ENCODE measurements at places on chromosomes 3 and 15.

- no peak for DNase-seq
Observed at GRCh38 chr3:9295007-9295406, 45.6 kb upstream of the SRGAP3 start.

DNA sequence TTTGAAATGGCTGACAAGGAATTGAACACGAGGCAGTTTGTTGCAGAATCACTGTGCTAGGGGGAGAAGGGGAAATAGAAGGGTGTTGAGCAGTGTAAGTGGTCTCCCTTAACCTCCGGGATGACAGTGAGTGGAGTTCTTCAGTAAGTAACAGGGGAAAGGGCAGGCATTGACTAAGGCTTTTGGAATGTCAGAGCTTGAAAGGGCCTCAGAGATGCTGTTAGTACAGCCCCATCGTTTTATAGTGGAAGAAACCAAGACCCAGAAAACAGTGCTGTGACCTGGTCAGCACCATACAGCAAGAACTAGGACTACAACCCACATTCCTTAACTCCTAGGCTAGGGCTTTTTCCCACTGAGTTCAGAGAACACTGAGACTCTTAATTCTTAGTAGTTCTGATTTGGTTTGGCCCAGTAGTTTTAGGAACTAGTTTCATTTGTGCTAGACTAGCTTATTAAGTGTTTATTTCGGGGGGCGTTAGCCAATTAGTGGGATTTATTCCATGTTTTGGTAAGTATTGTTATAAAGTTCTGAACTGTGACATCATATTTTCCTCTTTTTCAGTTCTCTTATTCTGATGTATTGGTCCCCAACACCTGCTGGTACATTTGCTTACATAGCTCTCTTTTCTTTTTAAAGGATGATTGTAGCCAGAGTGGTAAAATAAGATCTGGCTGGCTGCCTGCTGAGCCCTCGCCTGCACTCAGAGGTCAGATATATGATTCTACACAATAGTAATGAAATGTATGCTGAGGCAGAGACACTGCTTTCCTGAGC, 34.2 kb downstream of the RAB11A start:
- DNase-seq: no peak

- no peak for DNase-seq
Observed at GRCh38 chr3:79418855-79419621, 348.8 kb downstream of the ROBO1 start.

DNA sequence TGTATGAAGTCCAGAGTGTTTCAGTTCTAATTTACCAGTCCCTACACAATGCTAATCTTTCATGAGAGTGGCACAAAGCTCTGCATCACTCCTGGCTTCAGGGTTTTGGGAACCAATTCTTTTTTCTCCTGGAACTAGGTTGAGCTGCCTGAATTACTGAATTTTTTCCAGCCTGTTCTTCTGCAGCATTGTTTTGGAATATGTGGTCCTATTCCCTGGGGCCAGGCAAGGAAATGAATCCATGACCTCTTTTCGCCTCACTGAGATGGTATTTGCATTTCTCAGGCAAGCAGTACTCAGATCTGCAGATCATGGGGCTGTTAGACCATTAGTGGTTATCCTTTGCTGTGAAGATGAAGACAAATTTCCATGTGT, 25.6 kb upstream of the GPR171 start:
- no peak for DNase-seq

GRCh38 chr15:88014454-88015160, 241.9 kb downstream of the NTRK3 start:
- DNase-seq: no peak

DNA sequence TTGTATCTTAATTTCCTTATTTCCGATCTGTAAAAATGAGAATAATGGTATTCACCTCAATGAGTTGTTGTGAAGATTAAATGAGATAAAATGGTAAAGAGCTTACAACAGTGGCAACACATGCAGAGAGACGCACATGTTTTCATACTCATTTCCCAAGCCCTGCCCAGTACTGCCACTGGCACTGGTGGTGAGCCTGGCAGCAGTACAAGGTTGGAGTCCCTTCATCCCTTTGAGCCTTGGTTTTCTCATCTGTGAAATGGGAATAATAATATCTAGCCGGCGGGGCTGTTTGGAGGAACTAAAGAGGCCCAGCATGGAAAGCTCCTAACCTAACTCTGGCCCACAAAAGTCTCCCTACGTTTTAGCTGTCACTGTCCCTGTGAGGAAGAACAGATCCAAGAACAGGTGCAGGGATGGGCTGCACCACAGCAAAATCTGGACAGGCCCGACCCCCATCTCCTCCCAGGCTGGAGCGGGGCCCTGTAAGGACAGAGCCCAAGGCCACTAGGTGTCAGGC, 866 bp upstream of the CD276 start:
- DNase-seq: no peak

DNA sequence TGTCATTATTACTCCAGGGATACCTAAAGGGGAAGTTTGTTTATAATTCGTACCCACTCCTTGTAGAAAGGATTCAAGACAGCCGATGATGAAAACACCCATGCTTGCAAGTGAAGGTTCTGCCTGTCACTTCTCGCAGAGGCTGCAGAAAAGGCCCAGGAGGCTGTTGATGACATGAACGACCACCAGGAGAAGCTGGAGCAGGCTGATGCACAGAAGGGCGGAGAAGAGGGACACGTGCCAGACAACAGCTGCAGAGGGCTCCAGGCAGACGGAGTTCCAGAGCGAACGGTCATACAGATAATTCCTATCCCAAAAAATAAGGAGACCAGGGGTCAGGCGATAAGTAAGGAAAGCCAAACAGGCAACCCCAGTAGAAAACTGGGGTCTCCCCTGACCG, 5.7 kb upstream of the DYNLT2B start:
- DNase-seq: no peak

DNA sequence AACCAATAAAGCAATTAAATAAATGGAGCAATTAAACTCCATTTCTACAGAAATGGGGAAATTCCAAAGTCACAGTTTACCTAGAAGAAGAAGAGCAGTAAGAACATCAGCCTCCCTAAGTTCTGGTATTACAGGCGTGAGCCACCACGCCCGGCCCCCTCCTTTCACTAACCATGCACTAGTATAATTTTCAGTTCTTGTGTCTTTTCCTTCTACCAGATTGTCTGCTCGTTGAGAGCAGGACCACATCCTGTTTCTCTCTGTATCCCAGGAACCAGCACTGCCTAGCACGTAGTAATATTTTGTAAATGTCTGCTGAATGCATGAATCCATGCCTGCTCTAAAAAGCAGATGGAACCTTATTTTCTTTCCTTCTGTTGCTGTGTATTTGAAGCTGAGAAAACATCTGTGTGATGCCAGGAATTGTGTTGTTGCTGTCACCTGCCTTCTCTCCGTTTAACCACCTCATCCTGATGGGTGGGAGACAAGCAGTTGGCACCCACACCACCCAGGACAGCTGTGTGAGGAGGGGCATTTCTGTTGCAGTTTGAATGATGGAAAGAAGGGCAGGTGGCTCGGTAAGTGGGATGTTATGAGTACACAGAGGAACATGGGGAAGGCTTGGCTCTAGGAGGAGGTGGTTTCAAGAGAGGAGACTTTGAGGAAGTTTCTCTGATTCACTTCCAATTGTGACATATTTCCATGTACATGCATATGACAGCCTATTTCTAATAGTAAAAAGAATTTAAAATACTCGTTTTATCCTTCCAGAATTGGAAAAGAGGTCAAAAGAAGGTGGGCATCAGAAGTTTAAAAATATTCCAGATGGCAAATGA, 30.1 kb downstream of the PXYLP1 start:
- DNase-seq: no peak

GRCh38 chr15:67832897-67833709, 6.7 kb downstream of the RNU6-1 start:
- no peak for DNase-seq

DNA sequence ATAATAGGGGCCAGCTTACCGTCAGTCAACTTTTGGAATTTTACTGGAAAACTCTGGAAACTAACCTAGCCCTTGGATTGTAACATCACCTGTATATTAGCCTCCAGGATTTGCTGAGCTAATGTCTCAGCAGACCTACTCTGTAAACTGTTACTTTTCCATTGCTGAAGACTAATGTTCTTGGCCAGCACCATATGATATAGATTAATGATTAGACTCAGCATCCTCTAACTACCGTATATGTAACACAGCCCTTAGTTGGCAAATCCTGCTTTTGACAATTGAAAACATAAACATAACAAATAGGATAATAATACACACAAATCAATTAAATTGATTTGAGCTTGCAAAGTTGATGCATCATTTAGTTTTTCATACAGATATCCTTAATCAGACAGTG, 26.6 kb upstream of the GBE1 start:
- no peak for DNase-seq

DNA sequence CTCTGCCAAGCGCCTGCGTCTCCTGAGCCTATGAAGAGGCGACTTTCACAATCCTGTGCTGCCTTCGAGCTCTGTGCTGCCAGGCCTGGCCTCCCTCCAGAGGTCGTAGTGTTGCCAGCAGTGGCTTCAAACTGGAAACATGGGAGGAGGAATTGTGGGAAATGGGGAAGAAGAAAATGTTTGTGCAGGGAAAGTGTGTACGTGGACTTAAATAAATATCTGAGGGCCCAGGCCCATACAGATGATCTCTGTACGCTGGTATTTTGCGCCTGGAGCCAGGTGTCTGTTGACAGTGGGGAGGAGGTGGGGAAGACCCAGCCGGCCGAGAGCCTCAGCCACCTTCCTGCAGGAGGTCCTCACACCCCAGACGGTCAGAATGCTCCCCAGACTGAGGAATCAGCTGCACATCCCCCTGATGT, 44.6 kb downstream of the ZBTB38 start:
- no peak for DNase-seq

- no peak for DNase-seq
Observed at GRCh38 chr15:78661001-78661400, 20.0 kb upstream of the CHRNB4 start.

DNA sequence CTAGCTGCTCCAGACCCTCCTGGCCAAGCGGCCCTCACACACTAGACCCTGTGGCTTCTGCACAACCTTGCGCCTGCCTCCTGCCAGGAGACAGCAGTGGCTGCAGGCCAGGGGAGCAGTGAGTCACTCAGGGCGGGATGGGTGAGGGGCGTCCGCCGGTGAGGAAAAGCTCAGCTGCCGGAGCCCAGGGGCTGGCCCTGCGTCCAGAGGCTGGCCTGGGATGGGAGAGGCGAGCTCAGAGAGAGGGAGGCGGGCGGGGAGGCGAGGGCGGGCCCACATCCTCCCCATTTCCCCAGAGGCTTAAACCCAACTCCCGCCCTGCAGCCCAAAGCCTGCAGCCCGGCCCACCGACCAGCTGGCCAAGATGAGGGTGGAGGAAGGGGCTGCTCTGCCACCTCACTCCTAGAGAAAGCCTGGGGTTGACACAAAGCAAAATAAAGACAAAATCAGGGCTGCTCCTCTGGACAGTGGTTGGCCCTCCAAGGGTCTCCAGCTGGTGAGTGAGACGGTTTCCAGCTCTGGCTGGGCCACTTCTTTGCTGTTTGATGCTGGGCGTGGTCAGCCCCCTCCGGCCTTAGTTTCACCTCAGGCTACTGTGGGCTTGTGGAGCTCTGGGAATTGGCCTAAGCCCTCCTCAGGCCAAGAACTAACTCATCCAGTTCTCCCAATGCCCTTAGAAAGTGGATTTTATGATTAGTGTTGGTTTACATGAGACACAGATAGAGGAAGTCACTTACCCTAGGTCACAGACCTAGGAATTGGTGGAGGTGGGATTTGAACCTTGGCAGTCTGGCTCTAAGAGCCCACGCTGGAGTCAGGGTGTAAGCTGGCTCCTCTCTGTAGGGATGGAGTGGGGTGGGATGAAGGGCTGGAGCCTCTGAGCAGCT, 50.6 kb downstream of the IQSEC1 start:
- no peak for DNase-seq

GRCh38 chr3:71447803-71448202, 135.7 kb downstream of the FOXP1 start:
- DNase-seq: no peak

- DNase-seq: no peak
Observed at GRCh38 chr3:24952388-24952787, 457.7 kb upstream of the THRB start.

Measured in stimulated activated CD4-positive, alpha-beta T cell treated with anti-CD3 and anti-CD28 coated beads, Interleukin-1b, Interleukin-23, amount 100 ng/mL, for 48 hours (primary cell).